CD4-positive, alpha-beta T cell treated with Interleukin-17A for 4 hours (primary cell): ENCODE measurements at places on chromosomes 1 and 21.

- DNase-seq: no peak
Observed at GRCh38 chr1:65431111-65431705, 10.7 kb downstream of the LEPR start.

- no peak for DNase-seq
Observed at GRCh38 chr21:45873866-45874265, 107.7 kb upstream of the COL6A1 start.

- DNase-seq: no peak
Observed at GRCh38 chr1:20095564-20096434, 23.5 kb downstream of the PLA2G2D start.

GRCh38 chr21:44780767-44781459 lies 20.7 kb downstream of the UBE2G2 start:
- no peak for DNase-seq

- DNase-seq: peak; percentile 71
Observed at GRCh38 chr1:108643492-108644335, 17.2 kb downstream of the HENMT1 start.

DNA sequence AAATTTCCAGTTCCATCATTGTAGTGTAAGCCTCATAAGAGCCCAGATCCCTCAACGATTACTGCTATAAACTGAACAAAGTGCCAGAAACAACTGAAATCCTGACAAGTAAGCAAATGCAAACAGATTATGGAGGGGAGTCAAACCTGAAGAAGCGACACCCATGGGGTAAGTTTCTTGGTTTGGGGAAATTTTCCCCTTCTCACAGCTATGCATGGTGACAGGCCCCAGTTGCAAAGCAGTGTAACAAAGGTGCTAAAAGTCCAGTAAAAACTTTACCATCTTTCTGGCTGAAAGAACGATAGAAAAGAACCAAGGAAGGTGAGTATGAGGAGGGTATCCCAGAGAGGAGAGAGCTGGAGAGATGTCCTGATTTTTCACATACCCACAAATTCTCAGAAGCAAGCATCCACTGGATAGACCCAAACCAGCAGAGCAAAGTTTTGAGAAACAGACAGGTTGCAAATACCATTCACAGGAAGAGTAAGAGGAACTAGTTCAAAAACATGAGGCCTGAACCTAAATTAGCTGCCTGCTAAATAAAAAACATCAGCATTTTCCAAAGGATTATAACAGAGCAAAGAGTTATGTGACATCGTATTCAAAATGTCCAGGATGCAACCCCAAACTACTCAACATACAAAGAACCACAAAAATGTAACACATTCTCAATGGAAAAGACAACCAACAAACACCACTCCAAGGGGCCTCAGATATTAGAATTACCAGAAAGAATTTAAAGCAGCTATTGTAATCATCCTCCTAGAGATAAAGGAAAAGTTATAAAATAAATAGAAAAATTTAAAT lies 14.5 kb downstream of the SCYL3 start:
- no peak for DNase-seq

- no peak for DNase-seq
Observed at GRCh38 chr1:183920651-183921050, 115.7 kb downstream of the RGL1 start.

- peak; percentile 68 for DNase-seq
Observed at GRCh38 chr1:2528966-2529783, 888 bp downstream of the HES5 start.

DNA sequence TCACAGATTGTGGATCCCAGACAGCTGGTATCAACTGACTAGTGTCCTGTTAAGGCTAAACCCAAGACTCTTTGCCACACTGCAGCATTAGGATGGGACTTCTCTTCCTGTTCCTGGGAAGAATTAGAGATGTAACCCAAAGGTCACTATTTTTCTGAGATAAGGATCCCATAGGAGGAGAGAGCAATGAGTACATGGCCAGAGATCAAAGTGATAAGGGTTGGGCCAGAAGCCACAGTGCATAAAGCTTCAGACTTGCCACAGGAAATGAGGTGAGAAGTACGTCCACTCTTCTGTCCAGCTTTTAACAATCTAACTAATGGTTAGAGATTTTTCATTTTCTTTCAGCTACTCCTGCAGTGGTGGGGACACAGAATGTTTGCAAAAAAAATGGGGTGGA lies at the start of gene HSD3B1:
Gene HSD3B1 (plus strand): TSS at position 270 of the 400 bp plus-strand sequence. CDS start 267 bp downstream, outside the sequence.
- DNase-seq: no peak

- no peak for DNase-seq
Observed at GRCh38 chr21:41235201-41235600, 67.2 kb downstream of the BACE2 start.

GRCh38 chr1:78070210-78070609 lies 24.4 kb downstream of the GIPC2 start:
- no peak for DNase-seq
